ENCODE measurements at places on chromosomes 1 and 21.
A peak's percentile ranks its signal among the peaks of the same experiment; 100 is the strongest.

DNA sequence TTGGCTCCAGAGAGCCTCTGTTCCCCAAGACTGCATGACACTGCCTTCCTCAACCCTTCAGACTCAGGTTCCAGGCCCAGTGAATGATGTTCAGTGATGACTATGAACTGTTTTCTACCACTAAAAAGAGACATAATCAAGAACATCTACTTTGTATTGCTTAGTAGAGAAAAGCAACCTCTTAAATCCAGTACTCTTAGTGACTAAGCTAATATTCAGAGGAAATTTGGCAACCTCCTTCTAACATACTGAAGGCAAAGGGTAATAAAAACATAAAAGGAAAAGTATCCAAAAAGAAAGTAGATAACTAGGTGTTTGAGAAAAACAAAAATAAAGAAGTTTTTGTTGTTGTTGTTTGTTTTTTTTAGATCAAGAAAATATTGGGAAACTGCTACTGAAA is 153.3 kb upstream of the RUNX1 start:
- DNase-seq, result no peak

- DNase-seq, result peak; percentile 82
Observed at GRCh38 chr1:40531381-40532061, at the start of gene ZNF684. TSS of gene ZNF684 (plus strand) at chr1:40531637. CDS start at chr1:40533167, 1,530 bp downstream.

GRCh38 chr1:220770245-220770913 is 16.3 kb upstream of the MTARC1 start:
- DNase-seq, result no peak

GRCh38 chr1:16371725-16372124 is 4.7 kb downstream of the SZRD1 start:
- DNase-seq, result no peak

DNA sequence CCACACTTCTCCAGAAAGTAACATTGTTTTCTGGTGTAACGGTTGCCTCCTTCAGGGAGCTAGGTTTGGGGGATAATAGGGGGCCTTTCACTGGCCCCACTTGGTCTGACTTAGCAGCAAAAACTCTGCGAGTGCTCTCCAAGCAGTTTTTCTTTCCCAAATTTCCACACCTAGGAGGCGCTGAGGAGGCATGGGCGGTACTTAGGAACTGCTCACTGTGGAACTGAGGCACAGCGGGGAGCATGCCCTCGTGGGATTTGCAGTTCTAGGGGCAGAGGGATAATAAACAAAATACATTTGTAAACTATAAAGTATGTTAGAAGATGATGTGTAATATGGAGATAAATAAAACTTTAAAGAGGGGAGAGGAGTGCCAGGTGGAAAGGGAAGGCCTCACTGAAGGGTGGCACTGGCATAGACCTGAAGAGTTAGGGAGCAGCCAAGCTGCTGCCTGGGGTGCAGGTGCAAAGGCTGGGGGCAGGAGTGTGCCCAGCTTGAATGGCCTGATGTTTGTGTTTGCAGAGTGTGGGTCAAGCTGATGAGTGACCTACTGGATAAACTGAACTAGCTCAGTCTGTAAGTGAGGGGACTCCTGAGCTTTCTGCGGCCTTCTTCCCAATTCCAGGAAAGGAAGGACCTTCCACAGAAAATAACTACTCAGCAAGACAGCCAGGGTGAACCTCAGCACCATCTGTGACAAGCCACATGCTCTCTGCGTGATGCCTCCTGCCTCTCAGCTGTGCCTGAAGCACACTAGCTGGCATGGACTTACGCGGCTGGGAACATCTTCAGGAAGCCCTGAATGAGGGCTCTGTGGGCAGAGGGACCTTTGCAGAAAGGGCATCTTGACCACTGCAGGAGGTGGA is 1.9 kb downstream of the EPHX1 start:
- no peak for DNase-seq

GRCh38 chr1:117096951-117097408 is 24.6 kb downstream of the TRIM45 start:
- DNase-seq, result no peak

GRCh38 chr1:9101510-9102146 is 27.3 kb downstream of the GPR157 start:
- DNase-seq, result no peak

- no peak for DNase-seq
Observed at GRCh38 chr1:39412892-39413291, 78.5 kb upstream of the BMP8A start.

GRCh38 chr1:230699716-230700115 is 14.2 kb downstream of the AGT start:
- no peak for DNase-seq

DNA sequence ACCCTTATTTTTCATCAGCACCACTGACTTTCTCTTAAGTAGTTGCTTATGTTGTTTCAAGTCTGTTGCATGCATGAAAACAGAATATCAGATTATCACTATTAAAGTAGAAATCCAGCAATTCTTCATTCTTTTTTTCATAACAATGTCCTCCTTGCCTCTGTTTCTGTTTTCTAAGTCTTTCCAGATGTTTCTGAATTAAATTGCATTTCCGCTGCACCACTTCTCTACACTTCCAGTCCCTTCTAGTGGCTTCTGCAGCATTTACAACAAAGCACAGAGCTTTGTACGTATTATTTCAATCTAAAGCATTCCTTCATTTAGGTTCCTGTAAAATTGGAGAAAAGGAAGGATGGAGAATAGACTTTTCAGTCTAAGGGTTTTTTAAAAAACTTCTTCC is 42.4 kb downstream of the PATJ start:
- no peak for DNase-seq

DNA sequence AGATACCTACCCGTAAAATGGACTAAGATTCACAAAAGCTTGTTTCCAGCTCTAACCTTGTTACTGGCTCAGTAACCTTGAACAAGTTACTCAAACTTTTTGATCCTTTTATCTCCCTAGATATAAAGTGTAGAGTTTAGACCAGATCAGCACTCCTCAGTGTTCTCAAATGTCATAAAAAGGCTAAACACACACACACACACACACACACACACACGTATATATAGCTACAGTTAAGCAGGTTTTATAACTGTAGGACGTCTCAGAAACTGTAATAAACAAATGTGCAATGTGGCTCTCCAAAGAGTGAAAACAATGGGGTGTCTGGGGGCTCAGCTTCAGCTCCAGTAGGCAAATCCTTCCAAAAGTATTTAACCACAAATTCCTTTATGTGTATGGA is 34.0 kb downstream of the KCNJ15 start:
- DNase-seq, result no peak

Data from central memory CD4-positive, alpha-beta T cell (primary cell).